ENCODE measurements at places on chromosomes 1 and 21. TPM values are rescaled to one million over a fixed set of nuclear protein-coding genes. Genes with fewer than 3 reads are reported as not detected.
A peak's percentile ranks its signal among the peaks of the same experiment; 100 is the strongest.

GRCh38 chr1:117112047-117112717, 9.4 kb downstream of the TRIM45 start:
- DNase-seq: no peak

- DNase-seq: no peak
Observed at GRCh38 chr1:241396747-241397681, 40.0 kb upstream of the RGS7 start.

GRCh38 chr1:68051475-68051874, 1.0 kb upstream of the DIRAS3 start:
- no peak for DNase-seq

- DNase-seq: no peak
Observed at GRCh38 chr21:31964692-31965091, 91.9 kb downstream of the HUNK start.

DNA sequence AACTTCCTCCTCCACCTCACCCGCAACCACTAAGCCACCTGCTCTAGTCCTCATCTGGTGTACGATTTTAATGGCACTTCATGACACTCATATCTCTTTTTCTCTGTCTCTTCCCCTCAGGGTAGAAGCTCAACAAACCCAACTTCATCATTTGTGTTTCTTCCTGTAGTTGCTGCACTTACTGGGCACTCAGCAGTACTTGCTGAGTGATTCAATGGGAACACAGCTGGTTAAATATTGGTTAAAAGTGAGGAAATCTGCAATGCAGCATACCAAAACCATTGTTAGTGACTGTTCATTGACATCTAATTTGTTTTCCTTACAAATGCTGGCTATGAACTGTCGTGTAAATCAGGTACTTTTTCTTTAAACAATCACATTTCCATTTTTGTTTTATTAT, 541.1 kb upstream of the PRMT6 start:
- no peak for DNase-seq

GRCh38 chr21:27269644-27270043, 302.8 kb upstream of the ADAMTS5 start:
- DNase-seq: no peak

- DNase-seq: peak; percentile 56
Observed at GRCh38 chr1:159900086-159900680, at the start of gene CFAP45. TSS of gene CFAP45 (minus strand) at chr1:159900165. CDS start at chr1:159900098, 67 bp downstream.

DNA sequence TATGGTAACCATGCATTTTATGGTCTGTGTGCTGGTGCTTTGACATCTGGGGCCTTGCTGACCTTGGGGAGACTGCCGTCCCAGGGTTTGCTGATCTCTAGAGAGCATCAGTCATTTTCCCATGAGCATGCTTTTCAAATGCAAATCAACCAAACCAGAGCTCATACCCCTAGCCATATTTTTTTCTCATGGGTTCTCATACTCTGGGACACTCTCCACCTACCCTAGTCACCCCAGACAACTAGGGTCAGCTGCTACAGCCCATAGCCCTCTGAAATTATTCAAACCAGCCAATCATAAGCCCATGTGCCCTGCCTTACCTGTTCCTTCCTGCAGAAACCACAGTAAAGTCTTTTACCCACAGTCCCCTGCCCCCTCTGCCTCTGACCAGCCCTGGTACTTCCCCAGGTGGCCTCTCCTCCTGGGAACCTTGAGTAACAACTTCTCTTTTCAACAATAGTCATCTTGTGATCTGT, 132.0 kb downstream of the MAP3K21 start:
- no peak for DNase-seq

GRCh38 chr1:229694053-229694693, 68.1 kb downstream of the URB2 start:
- DNase-seq: peak; percentile 55

GRCh38 chr1:55632058-55632457, 416.9 kb upstream of the USP24 start:
- DNase-seq: no peak

DNA sequence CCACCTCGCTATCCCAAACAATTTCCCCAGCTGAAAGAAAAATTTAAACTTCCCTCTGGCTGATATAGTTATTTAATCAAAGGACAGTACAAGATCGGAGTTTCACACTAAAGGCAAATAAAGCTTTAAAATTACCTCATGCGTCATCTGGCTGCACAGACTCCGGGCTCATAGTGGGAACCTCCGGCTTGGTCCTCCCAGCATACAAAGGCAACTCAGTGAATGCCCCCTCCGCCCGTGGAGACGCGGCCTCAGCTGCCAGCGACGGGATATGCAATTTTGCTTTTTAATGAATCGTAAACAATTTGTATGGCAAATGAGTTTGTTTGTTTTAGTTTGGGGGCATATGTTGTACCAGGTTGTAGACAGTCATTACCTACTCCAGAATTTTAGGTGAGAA, 214.6 kb upstream of the NFIA start:
- peak; percentile 14 for DNase-seq

DNA sequence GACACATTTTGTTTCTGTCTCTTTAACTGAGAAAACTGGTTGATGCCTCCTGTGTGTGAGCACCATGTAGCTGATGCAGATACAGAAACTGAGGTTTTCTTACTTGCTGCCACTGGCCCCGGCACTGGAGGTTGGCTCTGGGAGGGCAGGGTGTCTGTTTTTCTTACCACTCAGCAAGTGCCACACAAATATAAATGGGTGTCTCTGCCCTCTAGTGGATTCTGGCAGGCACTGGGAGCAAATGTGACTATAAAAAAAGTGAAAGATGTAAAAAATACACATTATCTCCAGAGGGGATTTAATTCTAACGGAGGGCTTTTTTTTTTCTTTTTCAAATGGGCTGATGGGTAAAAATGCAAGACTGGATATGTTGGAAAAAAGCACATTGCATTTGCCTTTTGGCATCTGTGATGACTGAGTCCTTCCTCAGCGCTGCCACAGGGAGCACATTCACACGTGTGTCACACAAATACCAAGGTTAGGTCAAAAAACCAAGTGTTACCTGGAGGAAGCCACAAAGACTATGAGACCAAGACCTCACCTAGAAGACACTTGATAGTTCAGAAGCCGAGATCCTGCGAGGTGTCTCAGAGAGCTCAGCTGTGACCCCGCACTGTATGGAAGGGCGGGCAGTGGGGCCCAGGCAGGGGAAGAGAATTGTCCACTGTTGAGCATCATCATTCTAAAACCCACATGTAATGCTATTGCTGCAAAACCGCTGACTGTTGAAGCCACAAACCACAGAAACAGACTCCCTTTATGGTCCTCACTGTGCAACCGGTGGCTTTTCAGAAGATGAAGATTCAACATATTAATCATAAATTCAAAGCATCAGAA, 18.9 kb downstream of the PGBD2 start:
- DNase-seq: peak; percentile 9

- DNase-seq: no peak
Observed at GRCh38 chr1:110688514-110688913, 13.8 kb upstream of the KCNA3 start.

GRCh38 chr1:22876359-22877111, 96.1 kb downstream of the LACTBL1 start:
- DNase-seq: no peak

GRCh38 chr1:94757931-94758330, 62.2 kb upstream of the SLC44A3 start:
- DNase-seq: peak; percentile 42

DNA sequence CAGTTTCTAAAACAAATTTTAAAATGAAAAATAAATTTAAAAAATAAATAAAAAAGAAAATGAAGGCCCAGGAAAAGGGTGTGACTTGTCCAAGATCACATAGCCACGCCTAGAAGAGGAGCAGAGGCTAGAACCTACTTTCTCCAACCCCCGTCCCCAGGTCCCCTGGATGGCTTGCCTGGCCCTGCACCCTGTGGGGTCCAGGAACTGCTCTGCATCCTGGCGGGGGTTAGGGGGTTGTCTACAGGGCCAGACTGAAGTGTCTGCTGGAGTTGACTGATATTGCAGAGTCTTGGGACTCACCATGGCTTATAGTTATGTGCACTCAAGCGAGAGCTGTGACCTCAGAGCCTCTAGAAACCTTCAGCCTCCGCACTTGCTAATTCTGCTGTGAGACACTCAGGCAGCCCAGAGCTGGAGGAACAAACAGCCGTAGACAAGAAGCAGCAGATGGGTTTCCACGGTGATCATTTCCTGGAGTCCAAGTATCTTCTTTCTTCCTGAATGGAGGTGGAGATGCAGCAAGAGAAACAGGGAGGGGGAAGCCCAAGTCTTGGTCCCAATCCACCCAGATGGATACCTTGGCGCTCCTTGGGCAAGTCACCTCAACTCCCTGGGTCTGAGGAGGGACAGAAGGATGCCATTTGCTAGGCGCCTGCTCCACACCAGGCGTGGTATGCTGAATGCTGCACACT, 5.2 kb upstream of the EXTL1 start:
- DNase-seq: no peak

DNA sequence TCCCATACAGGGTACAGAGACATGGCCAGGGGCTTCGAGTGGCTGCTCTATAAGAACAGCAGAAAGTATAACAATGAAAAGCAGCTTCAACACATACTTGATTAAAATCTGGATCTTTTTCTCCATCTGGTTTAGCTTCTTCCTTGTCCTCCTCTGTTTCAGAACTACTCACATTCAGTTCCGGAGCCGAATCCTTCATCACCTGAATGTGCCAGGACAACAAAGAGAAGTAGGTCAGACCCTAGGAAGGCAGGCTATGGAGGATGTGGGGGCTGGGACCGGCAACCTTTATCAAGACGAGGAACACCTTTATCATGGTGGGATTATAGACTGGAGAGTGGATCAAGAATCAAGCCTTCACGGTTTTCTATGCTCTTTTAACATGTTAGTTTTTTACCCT, 32.2 kb upstream of the RAP1GAP start:
- DNase-seq: no peak

Gene NCSTN
- total RNA-seq: 46.5 TPM

Gene SEMA6C
- 10.7 TPM for total RNA-seq

Gene GPR52
- 3.6 TPM for total RNA-seq

Gene CACNA1S
- total RNA-seq: 5.3 TPM

Gene B3GALT2
- 3.3 TPM for total RNA-seq

Gene MATN1
- 1.4 TPM for total RNA-seq

Gene CELA3B
- not detected for total RNA-seq

Gene AMY1C
- total RNA-seq: not detected

Gene PKLR
- 0.20 TPM for total RNA-seq

Gene TSHB
- not detected for total RNA-seq
